ENCODE measurements at places on chromosomes 4 and X.

DNA sequence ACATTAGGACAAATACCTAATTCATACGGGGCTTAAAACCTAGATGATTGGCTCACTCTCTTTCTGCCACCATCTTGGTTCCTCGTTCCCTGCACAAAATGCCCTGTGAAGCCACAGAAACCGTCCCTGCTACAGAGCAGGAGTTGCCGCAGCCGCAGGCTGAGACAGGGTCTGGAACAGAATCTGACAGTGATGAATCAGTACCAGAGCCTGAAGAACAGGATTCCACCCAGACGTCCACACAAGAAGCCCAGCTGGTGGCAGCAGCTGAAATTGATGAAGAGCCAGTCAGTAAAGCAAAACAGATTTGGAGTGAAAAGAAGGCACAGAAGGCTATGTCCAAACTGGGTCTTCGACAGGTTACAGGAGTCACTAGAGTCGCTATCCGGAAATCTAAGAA is 34.3 kb downstream of the TRIM61 start:
- DNase-seq = no peak

GRCh38 chr4:112127803-112128202 is 17.5 kb upstream of the FAM241A start:
- DNase-seq = no peak

GRCh38 chrX:12174358-12174757 is 36.1 kb downstream of the FRMPD4 start:
- DNase-seq = no peak

DNA sequence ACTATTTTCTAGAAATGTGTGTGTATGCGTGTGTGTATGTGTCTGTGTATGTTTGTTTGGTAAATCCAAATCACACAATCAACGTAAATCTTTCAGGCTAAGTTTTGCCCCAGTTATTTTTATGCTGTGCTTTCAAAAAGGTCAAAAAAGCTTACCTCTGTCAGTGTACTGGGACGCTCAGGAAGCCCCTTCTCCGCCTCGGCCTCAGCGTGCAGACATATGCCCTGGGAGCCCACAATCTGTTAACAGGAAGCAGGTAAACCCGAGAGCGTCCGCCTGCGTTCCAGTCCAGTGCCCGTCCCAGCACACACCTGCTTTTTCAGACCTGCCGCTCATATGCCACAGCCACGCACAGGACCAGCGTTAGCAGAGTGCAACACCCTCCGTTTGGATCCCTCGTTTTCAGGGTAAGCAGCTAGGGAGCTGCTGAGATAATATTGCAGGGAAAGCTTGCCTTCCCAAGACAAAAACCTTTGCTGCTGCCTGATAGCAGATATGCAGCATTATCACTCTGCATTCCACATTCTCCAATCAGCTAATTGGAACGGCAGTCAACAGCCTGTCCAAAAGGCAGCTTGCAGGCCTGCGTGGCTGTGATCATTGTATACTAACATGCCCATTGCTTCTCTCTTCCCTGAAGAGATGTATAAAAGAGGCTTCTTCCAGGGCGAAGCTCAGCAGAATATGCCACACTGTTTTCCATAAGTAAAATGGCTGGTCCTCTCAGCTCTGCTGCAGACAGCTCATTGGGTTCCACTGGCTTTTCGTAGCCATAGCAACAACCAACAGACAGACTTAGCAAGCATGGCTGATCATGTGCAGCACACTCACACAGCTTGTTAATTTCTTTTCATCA is at the start of gene SORBS2:
SORBS2 (minus strand) TSS at position 686 of the 856 bp plus-strand sequence. CDS start 121,623 bp downstream, outside the sequence.
- no peak for DNase-seq

DNA sequence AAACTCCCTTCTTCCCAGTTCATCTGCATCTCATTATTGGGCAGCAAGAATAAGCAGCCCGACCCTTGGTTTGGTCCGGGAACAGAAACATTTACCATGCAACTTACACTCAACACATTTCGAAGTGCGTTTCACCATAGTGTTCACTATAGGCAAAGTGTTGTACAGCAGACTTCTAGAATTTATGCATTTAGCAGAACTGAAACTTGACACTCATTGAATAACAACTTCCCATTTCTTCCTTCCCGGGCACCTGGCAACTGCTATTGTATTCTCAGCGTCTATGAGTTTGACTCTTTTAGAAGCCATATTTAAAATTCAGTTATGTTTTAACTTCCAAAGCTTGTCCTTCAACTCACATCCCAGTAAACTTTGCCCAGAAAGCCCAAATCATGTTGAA is 840.6 kb downstream of the NLGN4X start:
- DNase-seq = no peak

- no peak for DNase-seq
Measured at GRCh38 chr4:132063829-132064228, 1085.3 kb upstream of the PCDH10 start.

DNA sequence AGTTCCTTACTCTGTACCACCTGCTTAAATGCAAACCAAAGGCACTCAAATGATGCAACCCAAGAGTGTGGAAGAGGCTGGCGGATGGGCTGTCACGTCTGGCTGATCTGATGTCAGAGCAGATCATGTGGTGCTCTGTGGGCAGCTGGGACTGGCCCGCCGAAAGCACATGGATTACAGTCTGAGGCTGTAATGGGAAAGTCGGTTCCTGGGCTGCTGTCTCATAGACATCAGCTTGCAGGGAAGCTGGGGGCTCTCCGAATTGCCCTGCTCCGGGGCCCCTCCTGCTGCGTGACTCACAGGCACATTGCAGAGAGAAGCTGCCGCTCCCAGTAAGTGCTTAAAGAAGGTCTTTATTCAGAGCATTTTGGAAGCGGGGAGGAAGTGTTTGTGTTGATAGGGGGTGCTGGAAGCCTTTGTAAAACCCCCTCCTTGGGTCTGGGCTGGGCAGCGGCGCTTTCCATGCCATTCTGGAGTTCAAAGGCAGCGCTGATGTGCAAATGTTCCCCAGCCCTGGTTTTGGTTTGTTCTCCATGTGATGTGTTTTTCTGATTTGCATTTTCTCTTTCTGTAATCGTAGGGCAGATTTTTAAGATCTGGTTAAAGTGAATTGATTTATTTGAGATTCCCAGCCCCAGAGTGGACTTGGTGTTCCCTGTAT is 181.1 kb downstream of the LARP7 start:
- no peak for DNase-seq

All from T-helper 22 cell (primary cell).